Muscle of back (tissue), 13 donors: ENCODE measurements at places on chromosomes 6 and 20.

DNA sequence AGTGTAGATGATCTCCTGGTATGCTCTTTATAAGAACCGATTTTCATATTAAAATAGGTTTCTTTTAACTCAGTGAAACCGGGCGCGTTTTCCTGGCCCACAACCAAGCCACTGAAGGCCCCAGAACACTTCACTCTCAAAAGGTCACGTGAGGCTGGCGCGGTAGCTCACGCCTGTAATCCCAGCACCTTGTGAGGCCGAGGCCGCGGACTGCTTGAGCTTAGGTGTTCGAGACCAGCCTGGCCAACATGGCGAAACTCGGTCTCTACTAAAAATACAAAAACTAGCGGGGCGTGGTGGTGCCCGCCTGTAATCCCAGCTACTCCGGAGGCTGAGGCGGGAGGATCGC, 402 bp upstream of the TAF8 start:
- DNase-seq, result no peak

GRCh38 chr6:65776332-65776731, 69.3 kb upstream of the EYS start:
- no peak for DNase-seq

- no peak for DNase-seq
Observed at GRCh38 chr6:13089296-13089994, 238.9 kb downstream of the TBC1D7 start.

- DNase-seq, result no peak
Observed at GRCh38 chr20:48845721-48846306, 18.0 kb upstream of the PREX1 start.

GRCh38 chr20:5316188-5317158, at the start of gene PROKR2:
Gene PROKR2 (minus strand): TSS chr20:5316954. CDS start chr20:5314369, 2,585 bp downstream.
- peak; percentile 8 for DNase-seq

DNA sequence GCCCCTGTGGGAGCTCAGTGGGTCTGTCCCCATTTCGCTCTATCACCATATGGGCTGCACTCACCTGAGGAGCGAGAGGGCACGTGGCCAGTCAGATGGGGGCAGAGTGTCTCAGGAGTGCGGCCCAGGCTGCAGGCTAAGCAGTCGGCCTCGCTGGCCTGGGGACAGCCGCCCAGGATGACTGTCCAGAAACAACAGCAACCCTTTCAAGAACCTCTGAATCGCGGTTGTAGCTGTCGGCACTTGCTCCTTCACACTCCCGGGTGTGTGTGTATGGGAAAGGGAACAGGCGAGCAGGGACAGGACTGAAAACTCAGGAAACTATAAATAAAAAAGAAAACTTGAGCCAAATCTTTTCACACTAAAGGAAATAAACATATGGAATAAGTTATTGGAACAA, 63.1 kb downstream of the TFAP2A start:
- peak; percentile 20 for DNase-seq

DNA sequence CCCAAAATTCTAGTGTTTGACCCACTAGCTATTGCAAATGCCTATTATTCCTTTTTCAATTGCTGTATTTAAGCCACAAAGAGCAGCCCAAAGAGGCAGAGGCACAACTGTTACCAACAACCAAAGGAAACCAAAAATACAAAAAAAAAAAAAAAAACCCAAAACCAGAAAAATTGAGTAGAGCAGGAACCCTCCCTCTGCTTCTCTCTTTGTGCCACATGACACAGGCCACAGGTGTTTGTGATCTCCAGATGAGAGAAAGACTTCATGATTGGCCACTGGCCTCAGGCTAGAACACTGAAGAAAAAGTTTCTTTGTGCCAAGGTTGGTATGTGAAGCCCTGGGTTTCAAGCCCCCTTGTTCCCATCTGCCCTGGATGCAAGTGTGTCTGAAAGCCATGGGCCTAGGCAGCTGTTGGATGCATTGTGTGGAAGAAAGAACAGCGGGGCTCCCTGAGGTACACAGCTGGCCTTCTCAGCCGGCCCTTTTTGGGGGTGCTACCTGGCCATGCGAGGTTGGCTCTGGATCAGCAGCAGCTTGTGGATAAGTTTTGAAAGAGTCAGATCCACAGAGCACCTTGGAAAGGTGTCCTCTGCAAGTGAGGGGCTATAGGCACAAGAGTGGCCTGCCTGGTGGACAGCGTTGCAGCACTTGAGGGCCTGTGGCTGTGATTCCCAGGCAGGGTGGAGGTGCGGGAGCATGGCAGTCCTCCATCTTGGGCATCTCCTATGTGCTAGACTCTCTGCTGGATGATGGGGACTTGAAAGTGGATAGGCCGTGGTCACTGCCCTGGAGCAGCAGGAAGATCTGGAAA, 204.5 kb downstream of the ZDHHC14 start:
- no peak for DNase-seq

DNA sequence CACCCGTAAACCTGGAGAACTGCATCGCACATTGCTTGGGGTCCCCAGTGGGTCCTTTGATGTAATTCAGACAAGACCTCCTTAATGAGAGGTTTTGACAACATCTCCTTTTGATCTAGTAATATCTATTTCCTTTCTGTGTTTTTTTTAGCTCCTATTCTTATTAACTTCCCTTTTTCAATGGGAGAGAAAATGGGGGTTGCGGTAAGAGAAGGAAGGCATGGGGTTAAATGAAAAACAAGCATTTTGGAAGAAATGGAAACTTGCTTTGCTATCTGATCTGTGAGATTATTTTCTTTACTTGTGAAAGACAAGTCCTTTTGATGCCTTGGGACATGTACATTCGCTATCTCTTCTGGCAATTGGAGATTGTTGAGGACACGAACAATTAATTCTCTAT, 418.6 kb upstream of the MAN1A1 start:
- no peak for DNase-seq

DNA sequence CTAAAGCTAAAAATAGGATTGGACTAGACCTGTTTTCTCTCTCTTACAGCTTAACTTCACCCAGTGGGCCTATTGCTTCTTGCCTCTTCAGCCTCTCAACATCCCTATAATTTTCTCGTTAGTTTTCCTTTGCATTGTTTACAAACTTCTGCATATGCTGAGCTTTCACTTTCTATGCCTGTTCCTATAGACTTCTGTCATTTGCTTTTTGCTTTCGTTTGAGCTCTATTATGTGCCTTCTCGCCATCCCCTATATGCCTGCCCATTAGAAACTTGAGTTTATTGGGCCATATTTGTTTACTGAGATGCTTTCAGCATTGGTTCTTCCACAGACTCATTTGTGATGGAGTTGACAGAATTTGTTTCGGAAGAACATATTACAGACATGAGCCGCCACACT, 40.9 kb downstream of the NCOA7 start:
- DNase-seq, result no peak

DNA sequence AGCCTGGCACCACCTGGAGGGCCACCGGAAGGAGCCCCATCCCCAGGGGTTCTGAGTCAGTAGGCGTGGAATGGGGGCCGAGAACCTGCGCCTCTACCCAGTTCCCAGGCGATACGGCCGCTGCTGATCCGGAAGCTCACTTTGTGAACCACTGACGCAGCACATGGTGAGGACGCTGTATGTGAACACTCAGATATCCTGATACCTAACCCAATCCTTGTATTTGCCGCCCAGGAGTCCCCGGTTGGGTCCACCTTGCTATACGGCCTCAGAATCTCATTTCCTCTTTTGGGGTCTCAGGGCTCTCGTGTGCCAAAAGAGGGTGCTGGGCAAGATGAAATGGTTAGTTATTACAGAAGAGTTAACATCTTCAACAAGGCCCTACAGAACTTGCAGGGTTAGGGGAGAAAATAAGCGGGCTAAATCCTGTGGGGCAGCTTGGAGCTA, 604 bp upstream of the RAB5IF start:
- DNase-seq, result no peak

GRCh38 chr6:109998159-109998785, 20.2 kb downstream of the GPR6 start:
- no peak for DNase-seq

GRCh38 chr20:6818033-6818808, 50.7 kb downstream of the BMP2 start:
- DNase-seq, result no peak

- DNase-seq, result no peak
Observed at GRCh38 chr6:3366596-3367413, 90.0 kb downstream of the SLC22A23 start.

DNA sequence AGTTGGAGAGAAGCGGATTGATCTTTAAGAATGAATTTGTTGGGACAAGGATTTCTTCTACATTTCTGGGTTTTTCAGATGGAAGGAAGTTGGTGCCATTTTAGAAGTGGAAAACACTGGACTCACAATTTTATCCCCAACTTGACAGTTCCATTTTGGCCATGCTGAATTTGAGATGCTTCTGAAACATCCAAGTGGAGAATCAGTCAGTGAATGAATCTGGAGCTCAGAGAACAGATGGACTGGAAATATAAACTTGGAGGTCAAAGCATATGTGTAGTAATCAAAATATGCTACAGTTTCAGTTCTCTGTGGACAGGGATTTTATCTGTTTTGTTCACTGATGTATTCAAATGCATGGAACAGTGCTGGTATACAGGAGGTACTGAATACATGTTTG, 89.9 kb downstream of the KCNQ5 start:
- DNase-seq, result no peak

- no peak for DNase-seq
Observed at GRCh38 chr6:144155529-144155928, 5.2 kb downstream of the STX11 start.

DNA sequence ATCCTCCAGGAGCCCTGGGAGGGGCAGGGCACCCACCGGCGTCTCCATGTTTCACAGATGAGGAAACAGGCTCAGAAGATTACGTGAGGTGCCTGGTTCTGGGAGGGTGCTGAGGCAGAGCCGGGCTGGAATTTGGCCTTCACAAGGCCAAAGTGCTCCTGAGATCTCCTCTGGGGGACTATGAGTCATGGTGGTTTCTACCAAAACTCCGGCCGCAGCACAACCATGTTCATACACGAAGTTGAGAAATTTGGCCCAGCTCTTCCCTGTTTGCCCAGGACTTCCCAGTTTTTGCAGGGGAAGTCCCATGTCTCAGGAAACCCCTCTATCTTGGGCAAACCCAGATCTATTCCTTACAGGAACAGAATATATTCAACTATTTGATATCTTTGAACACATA, 172.9 kb upstream of the CDYL start:
- DNase-seq, result no peak

- no peak for DNase-seq
Observed at GRCh38 chr6:124066946-124067552, 263.4 kb downstream of the NKAIN2 start.

GRCh38 chr6:93323630-93324029, 95.7 kb downstream of the EPHA7 start:
- no peak for DNase-seq

DNA sequence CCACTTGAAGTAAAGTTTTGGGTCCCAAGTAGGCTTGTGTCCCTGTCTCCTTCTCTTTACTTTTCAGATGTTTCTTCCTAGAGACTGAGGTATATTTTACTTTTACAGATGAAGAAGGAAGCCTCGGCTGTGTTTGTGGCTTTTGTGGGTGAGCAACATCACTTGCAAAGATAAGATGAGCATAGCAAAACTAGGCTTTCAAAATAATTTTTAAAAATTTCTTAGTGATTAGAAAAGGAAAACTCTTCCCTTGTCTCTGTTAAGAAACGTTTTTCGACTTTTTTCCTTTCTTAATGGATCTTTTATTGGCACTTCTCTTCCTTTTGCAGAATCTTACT, 7.6 kb downstream of the PTPN1 start:
- no peak for DNase-seq

DNA sequence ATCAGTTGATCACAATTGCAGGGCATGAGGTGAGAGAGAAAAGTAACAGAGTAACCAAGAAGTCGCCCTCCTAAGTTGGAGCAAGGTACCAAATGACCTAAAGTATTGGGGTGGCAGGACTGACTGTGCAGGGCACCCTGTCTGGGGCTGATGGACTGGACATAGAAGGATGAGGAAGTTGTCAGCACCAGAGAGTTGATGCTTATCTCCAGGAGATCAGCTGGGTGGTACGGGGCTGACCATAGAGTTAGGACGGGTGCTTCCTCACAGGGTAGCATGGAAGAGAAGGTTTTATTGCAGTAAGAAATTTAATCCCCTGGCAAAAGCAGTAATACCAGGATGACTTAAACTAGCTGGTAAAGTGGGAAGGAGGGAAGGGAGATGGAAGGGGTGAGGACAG, 66.7 kb downstream of the TMEM170B start:
- DNase-seq, result no peak
